ENCODE measurements at places on chromosomes 16 and 17. TPM values are rescaled to one million over a fixed set of nuclear protein-coding genes. Genes with fewer than 3 reads are reported as not detected.

SLC38A8 gene
- not detected for total RNA-seq

- H3K27ac ChIP-seq: no peak overlapping the region
- H3K4me3 ChIP-seq: no peak overlapping the region
- DNase-seq: no peak
- H3K36me3 ChIP-seq: no peaks in the 10 kb centered on the region
- H3K27me3 ChIP-seq: no peaks in the 10 kb centered on the region
Measured at GRCh38 chr16:75476817-75477216, 12.3 kb upstream of the TMEM170A start.

ANKFY1 gene
- 58.0 TPM for total RNA-seq

GRCh38 chr16:23539984-23540816 is 16.9 kb downstream of the EARS2 start:
- peaks cover 6% of the 10 kb centered on the region for H3K36me3 ChIP-seq
- H3K4me1 ChIP-seq: no peaks in the 10 kb centered on the region
- no peak overlapping the region for H3K4me3 ChIP-seq
- DNase-seq: no peak
- H3K27me3 ChIP-seq: no peaks in the 10 kb centered on the region
- no peak overlapping the region for H3K27ac ChIP-seq

DNA sequence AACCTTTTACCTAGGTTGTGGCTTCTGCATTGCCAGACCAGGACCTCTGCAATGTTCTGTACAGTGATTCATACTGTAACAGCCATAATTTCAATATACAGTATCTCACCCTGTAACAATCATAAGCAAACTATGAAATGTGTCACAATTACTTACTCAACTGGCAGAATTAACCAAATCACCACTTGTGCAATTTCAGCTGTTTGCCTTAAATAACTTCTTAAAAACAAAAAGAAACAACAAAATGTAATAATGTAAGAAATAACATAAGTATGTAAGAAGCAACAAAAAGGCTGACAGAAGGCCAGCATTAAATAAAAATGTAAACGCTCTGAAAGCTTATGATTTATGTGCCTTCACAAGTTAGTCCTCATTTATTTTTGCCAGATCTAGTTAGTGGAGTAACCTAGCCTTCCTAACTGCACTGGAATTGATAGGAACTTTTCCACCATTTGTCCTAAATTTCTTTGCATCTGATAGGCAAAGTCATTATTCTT is 96.9 kb downstream of the SKAP1 start:
- no peak for DNase-seq
- no peak overlapping the region for H3K4me3 ChIP-seq
- H3K4me1 ChIP-seq: no peaks in the 10 kb centered on the region
- H3K27ac ChIP-seq: no peak overlapping the region

CCL17 gene
- 0.94 TPM for total RNA-seq

All from aorta (tissue), 5 donors.